H9 (cell line): ENCODE measurements at places on chromosomes 5 and 9. TPM values are rescaled to one million over a fixed set of nuclear protein-coding genes. Genes with fewer than 3 reads are reported as not detected.

DNA sequence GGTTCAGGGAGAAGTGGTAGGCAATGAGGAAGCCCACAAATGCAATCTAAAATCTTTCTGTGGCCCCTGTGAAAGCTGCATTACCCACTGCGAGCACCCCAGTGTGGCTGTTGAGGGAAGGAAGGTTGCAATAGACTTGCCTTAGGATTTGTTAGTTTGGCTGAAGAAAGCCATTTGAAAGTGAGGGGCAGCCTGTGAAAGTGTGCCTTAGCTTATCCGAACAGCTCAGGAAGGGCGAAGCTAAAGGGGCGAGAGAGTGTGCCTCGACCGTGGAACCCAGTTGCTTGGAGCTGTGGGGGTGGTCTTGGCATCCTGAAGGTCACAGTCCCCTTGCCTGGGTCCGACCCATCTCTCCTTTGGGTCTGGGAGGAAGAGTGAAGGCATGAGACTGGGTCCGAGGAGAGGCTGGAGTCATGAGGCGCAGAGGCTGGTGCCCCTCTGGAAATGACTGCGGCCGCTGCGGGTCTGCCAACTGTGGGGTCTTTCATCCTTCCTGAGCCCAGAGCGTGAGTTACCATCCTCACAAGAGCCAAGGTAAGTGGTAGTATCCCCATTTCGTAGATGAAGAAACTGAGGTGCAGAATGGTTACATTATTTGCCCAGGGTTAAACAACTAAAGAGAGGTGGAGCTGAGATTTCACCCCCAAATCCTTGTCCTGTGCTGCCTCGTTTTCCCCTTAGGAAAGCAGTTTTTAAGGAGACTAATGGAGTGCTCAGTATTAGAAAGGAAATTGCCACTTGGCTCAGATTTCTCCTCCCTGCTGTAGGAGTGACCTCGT is 24.4 kb downstream of the SLC25A25 start:
- no peak for DNase-seq
- H3K4me1 ChIP-seq, result no peaks in the 10 kb centered on the region
- no peaks in the 10 kb centered on the region for H3K27me3 ChIP-seq
- H3K4me3 ChIP-seq, result no peak overlapping the region; the same call in 2 of the 3 replicates

DNA sequence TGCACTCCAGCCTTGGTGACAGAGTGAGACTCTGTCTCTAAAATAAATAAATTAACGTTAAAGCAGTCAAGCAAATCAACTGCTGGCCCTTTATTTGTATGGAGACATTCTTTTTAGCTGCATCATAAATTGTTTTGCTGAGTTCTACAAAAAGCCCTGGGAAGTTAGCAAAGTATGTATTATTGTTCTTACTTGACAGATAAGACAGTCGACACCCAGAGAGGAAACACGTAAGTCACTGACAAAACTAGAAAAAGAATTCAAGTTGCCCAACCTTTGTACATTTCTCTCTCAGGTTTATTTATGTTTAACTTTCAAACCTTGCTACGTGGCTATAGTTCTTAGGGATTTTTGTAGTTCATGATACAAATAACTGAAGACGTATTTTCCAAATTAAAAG is 40.4 kb upstream of the MACIR start:
- no peak overlapping the region for H3K27ac ChIP-seq
- H3K4me3 ChIP-seq, result no peak overlapping the region
- H3K27me3 ChIP-seq, result no peaks in the 10 kb centered on the region
- DNase-seq, result no peak

PCDHAC2 gene
- total RNA-seq, result 4.8 and 5.4 TPM in 2 replicates

TAF11L3 gene
- total RNA-seq, result not detected in 2 replicates

BARHL1 gene
- total RNA-seq, result not detected in 2 replicates
